Sigmoid colon (tissue), 7 donors: ENCODE measurements at places on chromosomes 2 and 18. TPM values are rescaled to one million over a fixed set of nuclear protein-coding genes. Genes with fewer than 3 reads are reported as not detected.

- no peak for DNase-seq
These were observed 591.3 kb upstream of the SYT4 start for GRCh38 chr18:43868497-43868995.

DNA sequence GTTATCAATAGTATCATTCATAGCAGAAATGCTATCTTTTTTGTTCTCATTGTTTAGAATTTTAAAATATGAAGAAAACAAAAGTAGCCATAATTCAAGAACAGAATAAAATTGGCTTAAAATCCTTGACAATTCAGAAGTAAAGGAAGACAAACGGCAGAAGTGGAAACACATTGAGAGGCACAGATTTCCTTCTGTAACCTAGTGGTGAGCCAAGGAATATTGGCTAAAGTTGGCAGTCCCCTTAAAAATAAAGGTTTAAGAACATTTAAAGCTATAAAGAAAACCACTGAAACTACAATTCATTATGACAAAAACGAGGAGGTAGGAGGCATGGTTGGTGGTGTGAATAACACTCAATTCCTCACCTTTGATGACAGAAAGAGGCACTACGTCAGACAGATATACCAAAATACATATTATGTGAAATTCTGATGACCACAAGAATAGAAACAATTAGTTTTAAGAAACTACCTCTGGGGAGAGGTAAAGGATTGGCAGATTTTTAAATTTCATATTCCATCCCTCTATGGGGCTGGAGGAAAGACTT, 42.3 kb downstream of the SFT2D3 start:
- DNase-seq = no peak

GRCh38 chr2:230668939-230669303, 43.7 kb upstream of the CAB39 start:
- no peak for DNase-seq

DNA sequence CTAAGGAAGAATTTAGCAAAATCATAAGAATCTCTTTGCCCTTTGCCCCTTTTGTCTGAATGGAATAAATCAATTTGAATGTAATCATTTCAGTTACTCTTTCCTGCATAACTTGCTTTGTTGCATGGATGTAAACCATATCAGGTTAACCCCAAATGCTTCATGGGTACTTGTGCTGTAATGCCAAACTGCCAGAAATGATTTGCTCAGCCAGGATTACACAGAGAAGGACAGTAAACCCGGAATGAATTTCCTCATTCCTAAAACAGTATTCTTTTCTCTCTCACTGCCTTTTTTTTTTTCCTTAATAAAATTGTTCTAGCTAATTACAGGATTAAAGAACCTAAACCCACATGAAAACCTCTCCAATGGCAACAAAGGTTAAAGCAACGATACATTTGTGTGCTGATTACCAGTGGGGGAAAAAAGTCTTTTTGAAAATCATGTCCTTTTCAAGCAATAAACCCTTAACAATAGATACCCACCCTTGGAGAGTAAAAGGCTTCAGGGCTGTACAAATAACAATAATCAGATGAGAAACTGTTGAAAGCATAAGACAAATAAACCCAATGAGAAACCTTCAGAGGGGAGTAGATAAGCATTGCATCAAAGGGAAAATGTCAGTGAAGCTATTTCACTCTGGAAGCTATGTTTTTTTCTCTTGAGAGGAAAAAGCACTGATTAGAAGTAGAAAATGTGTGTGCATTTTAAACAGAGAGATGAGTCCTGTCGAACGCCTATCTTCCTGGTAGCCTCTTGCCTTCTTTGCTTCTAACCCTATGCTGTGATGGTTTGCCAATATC, 275.3 kb downstream of the CDH2 start:
- no peak for DNase-seq

- DNase-seq = no peak
These were observed 46.4 kb upstream of the SELENOI start for GRCh38 chr2:26299471-26300101.

DNA sequence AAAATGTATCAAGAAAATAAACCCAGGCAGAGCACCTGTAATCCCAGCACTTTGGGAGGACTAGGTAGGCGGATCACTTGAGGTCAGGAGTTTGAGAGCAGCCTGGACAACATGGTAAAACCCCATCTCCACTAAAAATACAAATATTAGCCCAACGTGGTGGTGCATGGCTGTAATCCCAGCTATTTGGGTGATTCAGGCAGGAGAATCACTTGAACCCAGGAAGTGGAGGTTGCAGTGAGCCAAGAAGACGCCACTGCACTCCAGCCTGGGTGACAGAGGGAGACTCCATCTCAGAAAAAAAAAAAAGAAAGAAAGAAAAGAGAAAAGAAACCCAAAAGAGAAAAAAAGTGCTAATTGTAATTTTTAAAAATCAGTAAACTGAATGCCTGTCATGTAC, 41.4 kb downstream of the DDX18 start:
- no peak for DNase-seq

DNA sequence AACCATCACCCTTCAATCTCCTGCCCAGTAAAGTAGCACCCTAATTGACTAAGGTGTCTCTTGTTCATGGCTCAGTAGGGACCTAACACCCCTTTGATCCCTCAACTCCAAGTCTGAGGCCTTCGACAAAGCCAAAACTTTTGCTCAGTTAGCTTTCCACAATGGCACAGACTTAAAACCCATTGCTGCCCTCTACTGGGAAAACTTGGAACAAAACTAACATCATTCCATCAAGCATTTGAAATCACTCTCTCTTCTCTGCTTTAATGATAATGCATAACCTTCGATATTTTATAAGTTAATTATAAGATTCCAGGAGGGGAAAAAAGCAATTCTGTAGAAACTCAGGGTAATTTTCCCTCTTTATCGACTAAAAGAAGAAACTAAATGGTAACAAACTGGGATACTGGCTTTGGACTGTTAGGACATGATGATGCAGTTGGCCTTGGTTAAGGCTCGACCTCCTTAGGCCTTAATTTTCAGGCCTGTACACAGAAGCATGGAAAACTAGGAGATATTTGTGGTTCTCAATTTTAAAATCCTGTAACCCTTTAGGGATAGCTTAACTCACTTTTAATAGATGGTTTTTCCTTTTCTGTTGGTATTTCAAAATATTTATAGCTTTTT, 127.8 kb downstream of the STK39 start:
- no peak for DNase-seq

- no peak for DNase-seq
These were observed 56.1 kb downstream of the SF3B1 start for GRCh38 chr2:197378494-197379307.

GRCh38 chr18:42126586-42126985, 171.6 kb downstream of the PIK3C3 start:
- no peak for DNase-seq

DNA sequence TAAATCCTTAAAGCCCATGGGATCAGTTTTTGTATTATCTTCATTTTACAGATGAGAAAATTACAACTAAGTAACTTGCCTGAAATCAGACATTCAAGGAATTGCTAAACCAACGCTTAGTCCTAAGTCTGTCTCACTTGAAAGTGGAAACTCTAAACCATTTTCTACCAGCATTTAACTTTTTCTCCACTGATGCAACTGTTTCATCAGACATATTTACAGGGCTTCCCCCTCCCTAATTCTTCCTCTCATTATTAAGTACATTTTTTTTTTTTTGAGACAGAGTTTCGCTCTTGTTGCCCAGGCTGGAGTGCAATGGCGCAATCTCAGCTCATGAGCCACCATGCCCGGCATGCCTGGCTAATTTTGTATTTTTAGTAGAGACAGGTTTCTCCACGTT, 88.6 kb downstream of the ACVR1C start:
- DNase-seq = no peak

DNA sequence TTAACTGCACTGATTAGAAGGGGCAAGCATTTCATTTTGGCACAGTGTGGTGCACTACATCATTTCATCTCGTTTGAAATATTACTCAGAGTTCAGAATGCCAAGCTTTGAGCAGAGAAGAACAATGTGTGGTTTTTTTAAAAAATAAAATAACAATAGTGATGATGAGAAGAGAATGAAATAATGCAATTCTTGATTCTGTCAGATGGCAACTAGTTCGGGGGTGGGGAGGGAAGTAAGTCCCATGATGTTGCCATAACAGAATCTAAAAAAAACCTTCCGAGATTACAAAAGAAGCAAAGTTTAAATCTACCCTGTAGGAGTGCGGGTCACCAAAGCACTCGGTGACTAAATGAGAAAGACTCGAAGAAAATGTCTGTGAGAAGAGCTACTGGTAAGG, 490.4 kb downstream of the NR4A2 start:
- DNase-seq = no peak

GRCh38 chr2:134647607-134648256, 71.1 kb downstream of the TMEM163 start:
- DNase-seq = peak; percentile 19

- DNase-seq = no peak
These were observed 178.1 kb downstream of the NDUFA10 start for GRCh38 chr2:239846789-239847676.

DNA sequence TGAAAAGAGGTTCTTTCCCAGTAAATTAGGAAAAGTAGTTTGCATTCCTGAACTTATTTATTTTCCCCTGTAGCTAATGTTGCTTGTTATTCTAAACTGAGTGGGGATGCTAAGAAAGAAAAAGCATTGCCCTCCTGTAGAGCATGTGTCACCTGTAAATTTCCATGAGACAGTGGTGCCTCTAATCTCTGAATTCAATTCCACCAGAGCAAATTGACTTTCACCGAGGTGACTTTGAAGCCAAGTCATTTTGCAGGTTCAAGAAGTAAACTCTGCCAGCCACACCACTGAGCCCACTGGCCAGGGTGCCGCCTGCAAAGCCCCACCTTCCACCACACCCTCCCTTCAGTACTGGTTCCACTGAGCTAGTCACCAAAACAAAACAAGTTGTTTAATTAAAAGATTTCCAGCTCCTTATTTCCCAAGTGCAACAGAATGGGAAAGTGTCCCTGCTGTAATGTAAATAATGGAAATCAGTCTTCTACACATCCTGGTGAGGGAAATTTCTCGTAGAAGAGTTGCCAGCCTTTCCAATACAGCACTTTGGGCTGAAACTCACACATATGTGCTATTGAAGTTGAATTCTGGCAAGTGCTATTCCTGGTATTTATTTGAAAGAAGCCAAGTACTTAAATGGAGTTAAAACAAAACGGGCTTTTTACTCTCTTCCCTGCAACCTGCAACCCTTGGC, 254.8 kb downstream of the RNF152 start:
- DNase-seq = no peak

DNA sequence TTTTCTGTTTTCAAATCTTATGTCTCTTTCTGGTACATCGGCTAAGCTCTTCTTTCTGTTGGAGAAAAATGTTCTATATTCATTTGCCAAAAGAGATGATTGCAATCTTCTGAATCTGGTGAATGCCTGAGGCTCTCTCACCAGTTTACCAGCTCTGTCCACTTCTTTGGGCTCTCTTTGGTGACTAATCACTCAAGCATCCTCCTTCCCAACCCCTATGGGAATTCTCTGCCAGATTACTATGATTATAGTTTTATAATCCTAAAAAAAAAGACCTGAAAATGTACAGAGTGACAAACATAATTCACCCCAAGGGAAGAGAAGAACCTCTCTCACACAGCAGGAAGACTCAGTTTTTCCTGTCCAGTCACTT, 187.3 kb downstream of the CAMKMT start:
- no peak for DNase-seq

DNA sequence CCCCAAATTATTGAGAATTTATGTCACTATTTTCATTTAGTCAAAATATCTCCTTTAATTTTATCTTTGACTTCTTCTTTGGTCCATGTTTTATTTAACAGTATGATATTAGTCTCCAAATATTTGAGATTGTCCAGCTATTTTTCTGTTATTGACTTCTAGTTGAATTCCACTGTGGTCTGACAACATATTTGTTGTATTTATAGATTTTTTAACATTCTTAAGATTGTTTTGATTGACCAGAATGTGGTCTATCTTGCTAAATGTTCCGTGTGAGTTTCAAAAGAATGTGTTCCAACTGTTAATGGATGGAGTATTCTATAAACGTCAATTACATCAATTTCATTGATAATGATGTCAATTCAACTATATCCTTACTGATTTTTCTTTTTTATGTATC, 1452.1 kb downstream of the SUCLG1 start:
- DNase-seq = no peak

DNA sequence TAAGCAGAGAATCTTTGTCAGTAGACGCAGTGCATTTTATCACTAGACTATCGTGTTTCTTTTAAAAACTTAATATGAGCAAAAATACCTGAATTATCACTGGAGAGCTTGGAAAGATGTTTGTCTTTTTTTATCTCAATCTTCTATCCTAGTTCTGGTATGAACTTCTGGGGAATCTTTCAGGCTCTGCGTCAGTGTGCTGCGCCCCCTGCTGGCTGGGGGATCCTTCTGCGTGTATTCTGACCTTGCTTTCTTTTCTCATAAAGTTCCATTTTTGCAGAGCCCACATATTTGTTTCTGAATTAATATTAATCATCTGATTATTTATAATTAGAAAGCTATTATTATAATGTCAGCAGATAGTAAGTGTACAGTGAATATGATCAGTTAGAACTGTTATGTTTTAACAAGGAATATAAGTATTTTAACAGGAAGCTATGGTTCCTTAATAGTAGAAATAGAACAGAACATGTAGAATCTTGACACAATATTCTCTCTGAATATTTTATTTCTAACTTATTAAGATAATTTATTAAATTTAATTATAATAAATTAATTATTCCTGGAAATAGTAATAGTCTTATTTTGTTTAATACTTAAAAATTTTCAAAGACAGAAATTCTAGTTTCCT, 945.0 kb upstream of the CRIM1 start:
- no peak for DNase-seq

- peak; percentile 65 for DNase-seq
These were observed at the start of gene SP140 for GRCh38 chr2:230225486-230225885. Gene SP140, plus strand, starts transcription at chr2:230225736. Its CDS starts 109 bp downstream, at chr2:230225845.

DNA sequence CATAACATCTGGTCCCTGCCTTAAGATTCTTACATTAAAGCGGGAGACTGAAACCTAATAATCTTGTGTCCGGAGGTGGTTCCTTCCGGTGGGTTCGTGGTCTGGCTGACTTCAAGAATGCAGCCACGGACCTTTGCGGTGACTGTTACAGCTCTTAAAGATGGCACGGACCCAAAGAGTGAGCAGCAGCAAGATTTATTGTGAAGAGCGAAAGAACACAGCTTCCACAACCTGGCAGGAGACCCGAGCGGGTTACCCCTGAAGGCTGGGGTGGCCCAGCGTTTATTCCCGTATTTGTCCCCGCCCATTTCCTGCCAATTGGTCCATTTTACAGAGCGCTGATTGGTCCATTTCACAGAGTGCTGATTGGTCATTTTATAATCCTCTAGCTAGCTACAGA, 122.3 kb upstream of the SIX2 start:
- no peak for DNase-seq

The ANKRD53 gene
- 1.9 TPM for total RNA-seq

The AFG3L2 gene
- 40.3 TPM for total RNA-seq

The SRD5A2 gene
- not detected for total RNA-seq

The TRABD2A gene
- 0.95 TPM for total RNA-seq

The KLHL41 gene
- 1.5 TPM for total RNA-seq

The BOLL gene
- not detected for total RNA-seq

The ING5 gene
- 32.7 TPM for total RNA-seq

The CXCR1 gene
- not detected for total RNA-seq

The IL36G gene
- not detected for total RNA-seq

The STK17B gene
- 15.7 TPM for total RNA-seq

The HOXD10 gene
- 46.0 TPM for total RNA-seq

The CENPA gene
- total RNA-seq = not detected
